Ascending aorta (tissue), 2 donors: ENCODE measurements at places on chromosomes 11 and 22. TPM values are rescaled to one million over a fixed set of nuclear protein-coding genes. Genes with fewer than 3 reads are reported as not detected.

Gene CDC42BPG
- not detected for total RNA-seq

Gene SAA4
- not detected for total RNA-seq

Gene RANGAP1
- total RNA-seq, result 49.8 TPM

Gene SULT4A1
- not detected for total RNA-seq

Gene NUDT8
- total RNA-seq, result 23.4 TPM

Gene IRAG1
- 236 TPM for total RNA-seq

Gene DEUP1
- total RNA-seq, result not detected

Gene OR52N4
- total RNA-seq, result not detected

Gene C11orf65
- not detected for total RNA-seq

Gene ADAMTS15
- total RNA-seq, result 20.4 TPM

Gene SHANK2
- total RNA-seq, result 0.53 TPM

Gene FSHB
- total RNA-seq, result not detected

Gene AGBL2
- total RNA-seq, result not detected

Gene CTSF
- 98.8 TPM for total RNA-seq

Gene OR52I1
- total RNA-seq, result not detected

Gene MRE11
- total RNA-seq, result 3.3 TPM

Gene ROM1
- total RNA-seq, result not detected

Gene BDNF
- 4.7 TPM for total RNA-seq

Gene FUT4
- total RNA-seq, result 3.2 TPM

Gene YAP1
- 516 TPM for total RNA-seq

Gene OR2D2
- not detected for total RNA-seq

Gene P2RY6
- total RNA-seq, result 8.8 TPM

Gene APOBEC3A
- not detected for total RNA-seq

Gene OR51M1
- not detected for total RNA-seq

Gene RIBC2
- not detected for total RNA-seq

Gene UBQLN3
- not detected for total RNA-seq

Gene PRG3
- total RNA-seq, result not detected

Gene ARHGAP20
- total RNA-seq, result 4.9 TPM

Gene GGTLC2
- total RNA-seq, result not detected

Gene FEN1
- total RNA-seq, result 1.5 TPM

Gene TPH1
- total RNA-seq, result 1.8 TPM

Gene NPTXR
- total RNA-seq, result 46.3 TPM
